ENCODE measurements at places on chromosomes 1 and 21.

- DNase-seq: peak; percentile 98
Observed at GRCh38 chr1:86833461-86834215, 80.3 kb downstream of the SELENOF start.

DNA sequence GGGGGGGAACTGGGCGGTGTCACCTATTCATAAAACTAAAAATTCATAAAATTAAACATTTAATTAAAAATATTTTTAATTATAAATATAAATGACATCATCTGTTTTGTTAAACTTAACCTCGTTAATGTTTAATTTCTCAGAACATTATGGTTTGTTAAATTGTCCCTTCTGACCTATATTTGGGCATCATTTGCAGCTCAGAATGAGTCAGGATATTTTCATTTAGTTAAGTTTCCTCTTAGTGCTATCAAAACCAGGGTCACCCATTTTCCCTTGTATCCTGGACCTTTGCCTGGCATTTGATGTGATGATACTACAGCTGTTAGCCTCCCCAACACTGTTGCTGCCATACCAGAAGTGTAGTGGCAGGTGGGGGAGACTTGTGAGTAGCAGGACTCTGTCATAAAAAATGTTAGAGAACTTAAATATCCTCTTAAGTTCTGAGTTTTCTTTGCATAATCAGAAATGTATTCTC is 30.3 kb downstream of the TSNAX start:
- no peak for DNase-seq

- DNase-seq: no peak
Observed at GRCh38 chr21:44893278-44893556, 19.7 kb upstream of the PTTG1IP start.

DNA sequence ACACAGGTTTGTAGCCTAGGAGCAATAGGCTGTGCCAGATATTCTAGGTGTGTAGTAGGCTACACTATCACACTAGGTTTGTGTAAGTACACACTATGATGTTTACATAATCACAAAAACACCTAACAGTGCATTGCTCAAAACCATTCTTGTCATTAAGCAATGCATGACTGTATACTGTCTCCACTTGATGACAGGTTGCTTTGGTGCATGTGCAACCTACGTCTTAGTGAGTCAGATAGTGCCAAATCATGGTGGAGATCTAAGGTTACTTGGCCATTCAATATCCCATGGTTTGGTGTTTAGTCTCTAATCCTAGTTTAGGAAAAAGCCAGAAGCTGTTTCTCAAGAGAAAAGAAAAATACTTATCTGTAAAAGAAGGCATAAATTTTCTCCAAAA is 181.1 kb downstream of the KCNK2 start:
- DNase-seq: no peak

- no peak for DNase-seq
Observed at GRCh38 chr1:34670982-34671381, 83.9 kb upstream of the GJB5 start.

GRCh38 chr1:110433803-110434202 is 17.1 kb upstream of the PROK1 start:
- DNase-seq: peak; percentile 67

GRCh38 chr1:214014730-214015129 is 27.0 kb downstream of the PROX1 start:
- no peak for DNase-seq

DNA sequence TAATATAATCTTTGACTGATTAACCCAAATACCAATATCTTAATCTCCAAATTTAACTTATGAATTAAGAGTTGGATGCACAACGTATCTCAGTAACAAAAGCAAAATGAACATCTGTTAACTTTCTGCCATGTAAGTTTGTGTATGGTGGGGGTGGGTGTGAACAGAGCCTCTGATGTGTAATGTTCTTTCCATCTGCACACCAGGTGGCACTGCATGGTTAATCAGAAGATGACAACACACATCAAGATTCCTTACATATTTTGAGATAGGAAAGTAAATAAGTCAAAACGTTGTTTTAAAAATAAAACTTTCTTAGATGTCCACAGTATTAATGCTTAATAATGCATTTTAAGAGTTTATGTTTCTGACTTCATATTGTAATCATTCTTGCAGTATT is 251.9 kb downstream of the DPYD start:
- DNase-seq: no peak

DNA sequence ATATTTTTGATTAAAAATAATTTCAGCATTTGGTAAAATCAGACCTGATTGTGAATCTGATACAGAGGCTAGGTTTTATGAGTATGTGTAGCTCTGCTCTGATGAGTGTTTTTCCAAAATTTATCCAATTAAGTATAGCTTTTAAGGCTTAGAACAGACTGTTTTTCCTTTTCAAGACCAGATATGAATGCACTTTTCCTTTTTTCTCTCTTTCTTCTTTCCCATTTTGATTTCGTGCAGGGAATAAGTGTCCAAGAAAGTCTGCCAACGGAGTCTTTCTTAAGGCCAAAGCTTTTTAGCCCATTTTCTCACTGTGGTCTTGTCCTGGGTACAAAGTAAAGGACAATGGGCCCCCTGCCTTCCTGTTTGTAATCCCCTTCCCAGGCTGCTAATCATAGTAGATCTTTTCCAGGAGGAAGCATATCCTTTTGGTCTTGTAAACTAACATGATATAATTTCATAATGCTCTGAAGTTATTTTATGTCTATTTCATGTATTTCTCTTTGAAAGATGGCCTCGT is 2.9 kb downstream of the KIF1B start:
- no peak for DNase-seq

GRCh38 chr1:233019778-233020325 is 69.4 kb downstream of the NTPCR start:
- DNase-seq: no peak

DNA sequence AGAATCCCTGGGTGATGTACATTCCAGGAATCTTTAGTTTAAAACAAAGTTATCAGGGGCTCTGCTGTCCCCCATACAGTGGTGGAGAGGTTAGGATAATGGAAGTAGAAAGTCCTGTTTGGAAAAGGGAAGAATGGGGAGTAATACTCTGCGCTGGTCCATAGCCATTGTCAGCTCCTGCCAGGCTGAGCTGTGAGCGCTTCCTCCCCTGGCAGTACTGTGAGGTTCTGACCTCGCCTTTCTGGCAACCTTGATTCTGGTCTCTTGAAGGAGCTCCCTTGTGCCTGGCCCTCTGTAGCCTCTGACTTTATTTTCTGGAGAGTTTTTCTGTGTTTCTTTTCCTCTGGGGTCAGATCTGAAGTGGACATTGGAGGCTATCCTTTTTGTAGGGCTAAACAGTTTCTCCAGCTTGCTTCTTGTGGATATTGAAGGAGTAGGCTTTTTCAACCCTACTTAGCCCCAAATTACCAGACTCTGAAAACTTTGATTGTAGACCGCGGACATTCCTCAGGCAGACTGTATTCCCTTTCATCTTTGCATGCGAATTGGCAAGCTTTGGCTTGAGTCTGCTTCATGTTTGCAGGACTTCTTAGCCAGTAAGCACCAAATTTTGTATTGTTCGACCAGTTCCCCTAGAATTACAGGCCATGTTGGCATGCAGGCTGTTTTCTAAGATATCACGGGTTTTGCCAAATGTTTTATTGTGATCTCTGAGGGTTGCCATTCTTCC is 13.8 kb downstream of the UBE4B start:
- no peak for DNase-seq

- no peak for DNase-seq
Observed at GRCh38 chr1:228865627-228866330, 130.5 kb downstream of the RHOU start.

- DNase-seq: no peak
Observed at GRCh38 chr1:29620631-29621030, 384.3 kb downstream of the PTPRU start.

GRCh38 chr1:76209648-76210047 is 135.1 kb downstream of the ST6GALNAC3 start:
- no peak for DNase-seq

- DNase-seq: no peak
Observed at GRCh38 chr1:105004515-105004914, 1254.8 kb downstream of the AMY1C start.

- no peak for DNase-seq
Observed at GRCh38 chr1:59063501-59063900, 233.4 kb upstream of the FGGY start.

DNA sequence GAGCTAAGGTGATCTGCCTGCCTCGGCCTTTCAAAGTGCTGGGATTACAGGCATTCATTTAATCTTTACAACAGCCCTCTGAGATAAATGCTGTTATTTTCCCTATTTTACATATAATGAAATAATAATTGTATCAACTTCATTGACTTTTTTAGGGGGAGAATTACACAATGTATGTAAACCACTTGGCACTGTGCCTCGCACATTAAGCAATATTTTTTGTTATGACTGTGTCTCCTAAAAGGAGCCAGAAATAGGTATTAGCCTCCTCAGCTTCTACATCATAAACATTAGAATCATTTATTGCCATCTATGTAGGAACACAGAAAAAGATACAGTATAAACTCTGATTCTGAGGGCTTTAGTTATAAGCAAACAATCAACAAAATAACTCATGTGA is 1.1 kb upstream of the DNAJC28 start:
- DNase-seq: no peak

DNA sequence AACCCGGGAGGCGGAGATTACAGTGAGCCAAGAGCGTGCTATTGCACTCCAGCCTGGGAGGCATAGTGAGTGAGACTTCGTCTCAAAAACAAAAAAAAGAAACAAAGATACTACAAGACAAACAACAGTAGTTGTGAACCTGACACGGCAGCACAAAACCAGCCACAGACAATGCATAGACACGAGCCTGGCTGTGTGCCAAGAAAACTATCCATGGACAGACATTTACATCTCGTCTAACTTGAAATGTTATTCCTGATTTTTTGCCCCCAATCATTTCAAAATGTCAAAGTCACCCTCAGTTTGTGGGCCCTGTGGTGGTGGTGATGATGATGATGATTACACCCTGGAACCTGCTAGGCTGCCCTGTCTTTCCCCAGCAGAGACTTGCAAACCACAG is 6.3 kb downstream of the KLHL21 start:
- no peak for DNase-seq

GRCh38 chr1:196056966-196057365 is 551.3 kb downstream of the KCNT2 start:
- DNase-seq: no peak

DNA sequence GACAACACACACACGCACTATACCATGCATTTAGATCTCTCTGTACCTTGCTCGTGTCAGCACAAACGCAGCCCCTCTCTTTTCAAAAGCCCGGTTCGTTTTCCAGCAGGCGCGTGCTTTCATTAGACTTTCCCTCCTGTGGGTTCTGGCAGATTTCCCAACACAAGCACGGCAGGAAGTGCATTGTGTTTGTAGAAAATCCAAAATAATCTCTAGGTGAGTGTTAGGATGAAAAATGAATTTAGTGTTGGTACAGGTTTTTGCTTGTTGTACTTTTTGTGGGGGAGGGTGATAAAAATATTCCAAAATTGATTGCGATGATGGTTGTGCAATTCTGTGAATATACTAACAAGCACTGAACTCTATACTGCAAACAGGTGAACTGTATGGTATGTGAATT is 54.1 kb upstream of the POFUT2 start:
- no peak for DNase-seq

Measured in NCI-H510A treated with DMSO at 0.1 percent for 48 hours (cell line).